ENCODE measurements at places on chromosomes 5 and 9.

DNA sequence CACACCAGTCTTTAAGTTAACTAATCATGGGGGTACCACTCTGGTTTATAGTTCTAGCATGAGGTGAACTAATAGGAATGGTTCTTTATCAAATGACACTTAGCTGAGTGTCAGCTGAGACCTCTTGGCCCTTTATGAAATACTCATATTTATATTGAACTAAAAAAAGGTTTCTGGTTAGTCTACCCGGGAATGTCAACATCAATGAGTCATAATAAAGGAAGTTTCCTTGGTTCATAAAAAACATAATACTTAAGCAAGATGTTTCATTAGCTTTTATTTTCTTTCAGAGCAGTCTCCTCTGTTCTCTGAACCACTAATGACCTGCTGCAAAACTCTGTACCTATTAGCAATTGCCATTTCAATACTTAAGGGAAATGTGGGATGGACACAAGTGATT lies 13.7 kb downstream of the DAB2 start:
- no peak for DNase-seq

DNA sequence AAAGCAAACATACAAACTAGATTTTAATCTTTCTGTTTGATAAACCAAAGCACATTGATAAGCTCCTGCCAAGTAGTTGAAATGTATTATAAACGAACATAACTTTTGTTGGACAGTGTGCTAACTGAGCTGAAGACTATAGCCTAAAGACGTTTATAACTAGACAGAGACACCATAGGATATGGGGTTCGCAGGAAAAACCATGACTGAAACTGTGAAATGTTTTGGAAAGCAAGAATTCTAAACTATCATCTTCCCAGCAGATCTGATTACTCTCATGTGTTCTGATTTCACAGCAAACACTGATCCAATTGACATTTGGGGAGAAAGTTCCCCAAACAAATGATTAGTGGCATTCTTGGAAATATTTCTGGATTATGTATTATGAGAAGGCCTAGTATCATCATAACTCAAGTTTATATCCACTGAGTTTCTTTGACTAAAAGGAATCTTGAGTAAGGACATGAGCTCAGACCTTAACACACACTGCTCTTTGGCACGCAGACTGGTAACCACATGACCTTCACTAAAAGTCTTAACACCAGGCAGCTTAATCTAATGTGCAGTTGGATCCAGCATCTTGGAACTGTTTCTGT lies 375.2 kb downstream of the ZNF608 start:
- peak; percentile 47 for DNase-seq

DNA sequence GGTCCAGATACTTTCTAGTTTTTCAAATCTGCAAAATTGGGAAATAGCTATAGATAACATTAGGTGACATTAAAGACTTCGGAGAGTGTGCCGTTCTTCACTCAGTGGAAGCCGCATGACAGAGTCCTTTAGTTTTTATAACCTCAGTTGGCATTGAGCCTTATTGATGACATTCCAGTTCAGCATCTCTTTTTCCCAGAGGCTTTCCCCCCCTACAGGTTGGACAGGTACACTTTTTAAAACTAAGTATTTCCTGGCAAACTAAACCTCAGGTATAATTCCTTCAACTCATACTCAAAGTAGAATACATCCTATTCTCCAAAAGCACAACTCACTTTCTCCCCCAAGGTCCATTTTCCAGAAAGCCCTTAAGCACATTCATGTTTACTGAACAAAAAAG lies 58.7 kb downstream of the SLC46A2 start:
- no peak for DNase-seq

DNA sequence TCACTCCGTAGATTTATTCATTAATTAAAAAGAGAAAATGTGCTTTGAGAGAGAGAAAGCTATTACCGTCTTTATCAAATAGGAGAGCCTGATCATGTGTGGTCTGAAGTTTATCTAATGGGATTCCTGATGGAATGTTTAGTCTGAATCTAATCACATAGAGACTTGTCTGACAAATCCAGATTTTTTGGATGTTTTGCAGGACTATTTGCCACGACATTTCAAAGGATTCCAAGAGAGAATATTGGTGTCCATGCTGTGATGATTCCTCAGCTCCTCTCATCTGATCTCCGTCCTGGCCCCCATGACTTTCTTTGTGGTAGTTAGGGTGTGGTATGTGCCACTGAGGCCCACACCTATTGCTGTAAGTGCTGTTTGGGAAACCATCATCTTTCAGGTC lies 20.1 kb upstream of the CDKN2B start:
- no peak for DNase-seq

- no peak for DNase-seq
Measured at GRCh38 chr5:12636209-12636608, 732.0 kb upstream of the CTNND2 start.

- DNase-seq = no peak
Measured at GRCh38 chr5:6976971-6977370, 263.7 kb downstream of the TENT4A start.

DNA sequence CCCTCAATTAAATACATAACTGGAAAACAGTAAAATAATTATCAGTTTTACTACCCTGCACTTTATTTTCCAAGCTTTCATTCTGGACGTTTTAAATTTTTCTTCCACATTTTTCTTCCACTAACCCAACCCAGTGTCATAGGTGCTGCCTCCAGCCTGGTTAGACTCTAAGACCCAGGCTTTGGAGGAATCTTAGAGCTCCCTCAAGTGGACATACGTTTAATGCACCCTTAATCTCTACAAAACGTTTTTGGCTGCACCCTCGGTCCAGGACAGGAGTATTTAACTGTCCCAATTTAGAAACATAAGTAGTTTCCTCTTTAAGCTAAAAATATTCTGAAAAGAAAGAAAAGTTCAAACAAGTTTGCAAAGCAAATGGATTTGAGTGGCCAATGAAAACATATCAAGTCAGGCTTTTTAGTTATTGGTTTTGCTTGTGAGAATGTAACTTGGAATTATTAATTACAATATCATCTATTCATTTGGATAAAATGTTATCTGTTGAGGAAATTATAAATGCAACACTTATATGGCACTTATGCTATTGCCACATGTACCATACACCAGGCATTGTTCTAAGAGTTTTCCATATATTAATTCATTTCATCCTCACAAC lies 38.9 kb downstream of the CDH6 start:
- DNase-seq = no peak

GRCh38 chr5:64811050-64811640 lies 42.4 kb downstream of the CWC27 start:
- no peak for DNase-seq

DNA sequence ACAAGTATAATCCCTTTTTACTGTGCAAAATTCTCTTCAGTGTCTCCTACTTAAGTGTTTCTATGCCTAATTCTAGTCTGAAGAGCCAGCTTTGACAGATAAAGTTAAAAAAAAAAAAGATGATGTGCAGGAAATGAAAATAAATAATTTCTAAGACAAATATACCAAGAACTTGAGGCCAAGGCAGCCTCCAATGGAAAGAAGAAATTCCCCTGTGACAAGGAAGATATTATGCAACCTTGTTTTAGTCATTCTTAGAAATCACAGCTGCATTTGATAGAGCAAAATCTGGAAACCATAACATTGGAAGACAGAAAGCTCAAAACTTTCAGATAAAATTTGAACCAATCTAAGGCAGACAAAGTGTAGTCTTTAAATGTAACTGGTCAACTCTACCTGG lies 375.9 kb upstream of the TLE4 start:
- DNase-seq = no peak

DNA sequence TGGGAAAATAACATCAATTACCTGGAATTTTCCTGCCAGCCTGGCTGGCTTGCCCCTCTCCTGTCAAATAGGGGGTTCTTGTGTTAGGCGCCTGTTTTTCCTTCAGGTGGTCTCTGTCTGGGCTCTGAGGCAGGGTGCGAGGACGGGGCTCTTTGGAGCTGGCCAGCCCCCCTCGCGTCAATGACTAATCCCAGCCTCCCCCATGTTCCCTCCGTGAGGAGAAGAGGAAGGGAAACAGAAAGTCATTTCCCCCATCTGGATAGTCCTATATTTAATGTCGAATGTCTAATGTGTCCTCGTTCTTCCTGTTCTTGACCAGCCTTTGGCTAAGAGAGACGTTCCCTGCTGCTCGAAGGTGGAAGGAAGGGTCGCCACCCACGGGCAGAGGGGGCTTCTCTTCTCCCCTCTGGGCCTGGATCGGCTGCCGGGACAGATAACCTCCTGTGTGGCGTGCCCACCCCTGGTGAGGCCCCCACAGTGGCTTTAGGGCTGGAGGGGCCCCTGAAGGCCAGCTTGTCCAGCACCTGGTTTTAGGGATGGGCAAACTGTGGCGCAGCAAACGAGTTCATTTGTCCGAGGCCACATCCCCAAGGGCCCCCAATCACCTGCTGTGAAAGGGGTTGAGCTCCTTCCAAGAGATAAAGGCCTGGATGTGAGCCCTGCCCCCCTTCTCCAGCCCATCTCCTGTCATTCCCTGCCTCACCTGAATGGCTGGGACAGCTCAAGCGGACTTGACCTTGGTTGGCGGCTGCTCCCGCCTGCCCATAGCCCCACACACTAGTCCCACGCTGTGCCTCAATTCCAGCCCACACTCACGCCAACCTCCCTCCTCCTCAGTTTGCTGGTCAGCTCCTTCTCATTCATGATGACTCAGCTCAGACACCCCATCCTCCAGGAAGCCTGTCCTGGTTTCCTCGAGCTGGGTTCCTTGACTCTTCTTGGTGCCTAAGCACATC lies 35.9 kb upstream of the UNC5A start:
- DNase-seq = no peak

DNA sequence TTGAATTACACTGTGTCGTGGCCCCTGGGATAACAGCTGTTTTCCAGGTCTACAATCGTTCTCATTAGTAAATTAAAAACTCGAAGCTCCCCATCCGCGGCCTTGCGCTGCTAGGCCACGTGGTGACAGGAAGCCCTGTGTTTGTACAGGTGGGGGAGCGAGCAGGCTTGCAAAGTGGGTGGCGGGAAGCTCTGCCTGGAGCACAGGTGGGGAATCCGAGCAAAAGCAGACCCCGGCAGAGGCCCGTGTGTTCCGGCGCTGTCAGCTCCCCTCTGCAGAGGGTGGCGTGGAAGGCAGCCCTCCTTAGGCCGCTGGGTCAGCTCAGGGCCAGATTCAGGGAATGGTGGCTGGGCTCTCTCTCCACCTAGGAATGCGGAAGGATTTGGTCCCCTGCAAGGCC lies 59.5 kb upstream of the ERCC6L2 start:
- DNase-seq = no peak

DNA sequence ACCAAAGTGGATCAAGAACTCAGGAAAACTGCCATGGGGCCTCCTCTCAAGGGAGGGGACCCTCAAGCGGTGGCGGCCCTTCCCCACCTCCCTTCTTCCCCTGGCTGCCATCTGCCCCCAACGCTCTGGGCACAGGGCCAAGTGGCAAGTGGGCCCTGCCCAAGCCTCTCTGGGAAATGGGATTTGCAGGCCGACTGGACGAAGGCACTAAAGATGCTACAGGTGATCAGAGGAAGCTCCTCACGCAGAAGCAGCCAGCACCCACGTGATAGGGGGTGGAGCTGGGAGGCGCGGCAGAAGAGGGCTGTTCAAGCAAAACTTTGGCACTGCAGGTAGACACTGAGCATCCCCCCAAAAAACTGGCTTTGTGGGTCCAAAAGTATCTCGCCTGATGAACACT lies 52.7 kb upstream of the UBTD2 start:
- no peak for DNase-seq

- no peak for DNase-seq
Measured at GRCh38 chr9:3151672-3152576, 308.0 kb upstream of the PUM3 start.

- no peak for DNase-seq
Measured at GRCh38 chr9:96004379-96004778, 128.9 kb downstream of the ERCC6L2 start.

GRCh38 chr5:107937651-107938355 lies 267.1 kb upstream of the EFNA5 start:
- no peak for DNase-seq

DNA sequence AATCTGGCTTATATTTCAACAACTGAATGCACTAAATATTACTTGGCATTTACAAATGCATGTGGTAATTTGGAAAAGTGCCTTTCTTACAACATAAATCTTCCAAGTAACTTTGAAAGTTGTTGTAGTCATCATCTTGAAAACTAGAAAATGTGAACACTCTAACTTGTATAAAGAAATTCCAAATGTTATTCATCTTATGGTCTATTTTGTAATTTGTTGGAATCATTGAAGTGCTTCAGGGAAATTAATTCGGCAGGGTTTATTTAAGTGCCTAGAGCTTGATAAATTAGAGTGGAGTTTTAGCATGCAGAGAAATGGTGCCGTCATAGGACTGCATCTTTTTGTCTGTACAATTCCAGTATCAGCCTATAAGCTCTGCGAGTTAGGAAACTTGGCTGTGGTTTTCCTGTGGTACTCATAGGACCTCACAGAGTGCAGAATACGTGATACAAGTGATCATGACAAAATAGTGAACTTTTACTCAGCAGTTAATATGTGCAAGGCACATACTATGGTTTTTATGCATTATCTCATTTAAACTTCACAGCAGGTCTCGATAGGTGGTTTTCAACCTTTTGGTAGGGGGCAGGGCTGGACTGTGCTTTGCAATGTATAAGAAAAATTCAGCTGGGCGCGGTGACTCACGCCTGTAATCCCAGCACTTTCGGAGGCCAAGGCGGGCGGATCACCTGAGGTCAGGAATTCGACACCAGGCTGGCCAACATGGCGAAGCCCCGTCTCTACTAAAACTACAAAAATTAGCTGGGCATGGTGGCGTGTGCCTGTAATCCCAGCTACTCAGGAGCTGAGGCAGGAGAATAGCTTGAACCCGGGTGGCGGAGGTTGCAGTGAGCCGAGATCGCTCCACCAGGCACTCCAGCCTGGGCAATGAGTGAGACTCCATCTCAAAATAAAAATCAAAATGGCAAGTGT lies 79.6 kb downstream of the RAI14 start:
- DNase-seq = no peak

- no peak for DNase-seq
Measured at GRCh38 chr9:109440797-109441287, 57.3 kb downstream of the PTPN3 start.

- DNase-seq = no peak
Measured at GRCh38 chr5:75214928-75215327, 21.8 kb downstream of the ANKRD31 start.

DNA sequence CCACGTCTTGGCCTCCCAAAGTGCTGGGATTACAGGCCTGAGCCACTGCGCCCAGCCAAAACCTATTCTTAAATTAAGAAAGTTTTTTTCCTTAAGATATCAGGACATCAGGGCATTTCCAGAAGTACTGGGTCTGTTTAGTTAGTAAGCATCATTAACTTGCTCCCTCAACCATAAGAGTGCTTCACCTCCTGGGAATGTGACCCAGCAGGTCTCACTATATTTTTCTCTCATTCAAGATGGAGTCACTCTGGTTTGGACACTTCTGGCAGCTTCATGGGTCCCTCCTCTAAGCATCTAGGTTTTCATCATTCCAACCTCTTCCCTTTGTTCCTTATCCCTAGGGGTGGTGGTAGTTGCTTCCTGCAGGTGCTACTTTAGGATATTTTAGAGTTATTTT lies 10.3 kb upstream of the BRD3OS start:
- DNase-seq = no peak

GRCh38 chr9:95756101-95756500 lies 119.4 kb upstream of the ERCC6L2 start:
- DNase-seq = no peak

GRCh38 chr5:128199104-128199503 lies 115.5 kb downstream of the SLC12A2 start:
- no peak for DNase-seq

All from Right ventricle myocardium superior (tissue), 1 donor.